Activated CD4-positive, alpha-beta memory T cell treated with anti-CD3 and anti-CD28 coated beads, Interleukin-2, amount 10 ng/mL, durations not matched to agents 7 days and 5 days (primary cell): ENCODE measurements at places on chromosomes 6 and 20. TPM values are rescaled to one million over a fixed set of nuclear protein-coding genes. Genes with fewer than 3 reads are reported as not detected.

GRCh38 chr6:140597181-140597580 lies 1222.7 kb upstream of the CITED2 start:
- H3K27me3 ChIP-seq, result peaks cover 4% of the 10 kb centered on the region
- peaks cover 6% of the 10 kb centered on the region for H3K36me3 ChIP-seq
- no peak overlapping the region for H3K27ac ChIP-seq
- H3K4me3 ChIP-seq, result no peak overlapping the region
- H3K4me1 ChIP-seq, result peaks cover 10% of the 10 kb centered on the region

DNA sequence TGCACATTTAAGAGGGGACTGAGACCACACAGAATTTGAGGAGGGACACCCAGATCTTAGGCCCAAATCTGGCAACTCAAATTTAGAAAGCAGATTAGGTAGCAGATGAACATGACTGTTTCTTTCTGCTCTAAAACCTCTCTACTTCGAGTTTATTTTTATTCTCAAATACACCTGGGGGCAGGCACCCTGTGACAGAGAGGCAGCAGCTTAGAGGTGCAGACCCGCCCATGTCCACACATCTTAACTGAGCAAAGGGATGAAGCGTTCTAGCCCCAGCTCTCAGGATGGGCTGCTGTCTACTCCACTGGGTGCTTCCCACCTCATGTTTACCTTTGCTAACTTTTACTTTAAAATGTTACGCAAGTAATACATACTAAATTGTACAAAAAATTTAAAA lies 125.0 kb downstream of the SLC23A2 start:
- no peak overlapping the region for H3K4me3 ChIP-seq
- H3K27ac ChIP-seq, result no peak overlapping the region
- H3K36me3 ChIP-seq, result peaks cover 20% of the 10 kb centered on the region
- DNase-seq, result no peak

DNA sequence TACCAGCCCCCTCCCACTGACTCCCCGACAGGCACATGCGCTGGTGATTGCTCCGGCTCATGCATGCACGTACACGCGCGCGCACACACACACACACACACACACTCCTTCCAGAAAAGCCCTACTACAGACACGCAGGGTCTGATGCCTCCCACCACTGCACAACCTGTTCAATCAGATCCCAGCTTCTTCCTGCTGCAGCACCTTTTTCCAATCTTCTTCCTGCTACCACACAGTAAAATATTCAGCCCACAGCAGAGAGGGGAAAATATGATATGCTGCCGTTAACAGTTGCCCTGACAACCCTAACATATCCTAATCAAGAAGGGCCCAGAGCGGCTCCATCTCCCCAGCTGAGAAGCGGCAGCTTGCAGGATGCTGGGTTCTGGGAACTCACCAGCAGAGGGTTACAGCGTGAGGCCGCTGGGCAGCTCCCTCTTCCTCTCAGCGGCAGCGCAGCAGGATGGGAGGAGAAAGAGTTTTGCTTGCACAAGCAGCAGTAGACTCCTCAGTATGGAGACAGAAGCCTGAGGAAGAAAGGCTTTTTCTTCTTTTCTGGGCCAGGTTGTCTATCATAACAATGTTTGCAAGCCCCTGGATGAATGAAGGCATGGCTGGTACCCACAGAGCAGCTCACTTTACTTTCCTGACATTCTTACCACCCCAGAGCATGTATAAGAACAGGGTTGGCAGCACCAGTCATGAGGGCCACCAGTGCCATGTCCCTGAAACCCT lies 23.9 kb downstream of the MAP7 start:
- DNase-seq, result peak; percentile 53
- peak overlapping the region; percentile 9 for H3K27ac ChIP-seq
- H3K27me3 ChIP-seq, result peaks cover 16% of the 10 kb centered on the region
- no peak overlapping the region for H3K4me3 ChIP-seq
- H3K4me1 ChIP-seq, result peaks cover 20% of the 10 kb centered on the region

- H3K27me3 ChIP-seq, result peaks cover 47% of the 10 kb centered on the region
- no peak for DNase-seq
- no peaks in the 10 kb centered on the region for H3K36me3 ChIP-seq
- no peak overlapping the region for H3K27ac ChIP-seq
- no peak overlapping the region for H3K4me3 ChIP-seq
These were observed 3.6 kb upstream of the PLCB1 start for GRCh38 chr20:8128291-8129060.

DNA sequence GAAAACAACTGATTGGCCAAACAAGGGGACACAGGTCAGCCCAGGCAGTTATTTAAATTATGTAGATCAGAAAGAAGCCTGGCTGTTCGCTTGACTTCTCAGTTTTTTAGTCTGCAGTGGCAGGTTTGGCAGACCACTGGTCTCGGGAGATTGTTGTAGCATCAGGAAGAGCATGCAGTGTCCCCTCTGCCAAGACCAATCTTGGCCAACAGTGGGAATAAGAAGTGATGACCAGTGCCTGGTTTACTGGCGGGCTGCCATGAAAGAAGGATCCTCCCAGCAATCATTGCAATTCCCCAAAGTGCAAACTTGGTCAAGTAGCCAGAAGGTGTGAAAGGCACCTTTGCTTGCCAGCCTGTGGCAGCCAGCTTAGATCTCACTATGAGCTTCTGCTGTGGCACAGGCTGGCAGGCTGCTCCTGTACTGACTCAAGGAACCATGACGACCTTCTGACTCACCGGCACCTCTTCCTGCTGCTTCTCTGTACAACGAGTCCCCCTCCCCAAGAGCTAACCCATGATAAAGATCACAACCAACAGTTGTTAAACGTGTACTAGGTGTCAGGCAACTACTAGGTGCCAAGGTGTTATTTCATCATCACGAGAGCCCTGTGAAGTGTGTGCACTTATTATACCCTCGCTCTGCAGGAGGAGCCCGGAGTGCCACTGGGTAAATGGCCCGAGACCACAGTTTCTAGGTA lies 76.8 kb upstream of the DUSP22 start:
- peaks cover 18% of the 10 kb centered on the region for H3K27me3 ChIP-seq
- no peak overlapping the region for H3K4me3 ChIP-seq
- DNase-seq, result peak; percentile 78
- peaks cover 22% of the 10 kb centered on the region for H3K36me3 ChIP-seq

- H3K27ac ChIP-seq, result no peak overlapping the region
- H3K4me3 ChIP-seq, result no peak overlapping the region
- no peaks in the 10 kb centered on the region for H3K36me3 ChIP-seq
- no peak for DNase-seq
These were observed 162.2 kb downstream of the GJA1 start for GRCh38 chr6:121597654-121598053.

DNA sequence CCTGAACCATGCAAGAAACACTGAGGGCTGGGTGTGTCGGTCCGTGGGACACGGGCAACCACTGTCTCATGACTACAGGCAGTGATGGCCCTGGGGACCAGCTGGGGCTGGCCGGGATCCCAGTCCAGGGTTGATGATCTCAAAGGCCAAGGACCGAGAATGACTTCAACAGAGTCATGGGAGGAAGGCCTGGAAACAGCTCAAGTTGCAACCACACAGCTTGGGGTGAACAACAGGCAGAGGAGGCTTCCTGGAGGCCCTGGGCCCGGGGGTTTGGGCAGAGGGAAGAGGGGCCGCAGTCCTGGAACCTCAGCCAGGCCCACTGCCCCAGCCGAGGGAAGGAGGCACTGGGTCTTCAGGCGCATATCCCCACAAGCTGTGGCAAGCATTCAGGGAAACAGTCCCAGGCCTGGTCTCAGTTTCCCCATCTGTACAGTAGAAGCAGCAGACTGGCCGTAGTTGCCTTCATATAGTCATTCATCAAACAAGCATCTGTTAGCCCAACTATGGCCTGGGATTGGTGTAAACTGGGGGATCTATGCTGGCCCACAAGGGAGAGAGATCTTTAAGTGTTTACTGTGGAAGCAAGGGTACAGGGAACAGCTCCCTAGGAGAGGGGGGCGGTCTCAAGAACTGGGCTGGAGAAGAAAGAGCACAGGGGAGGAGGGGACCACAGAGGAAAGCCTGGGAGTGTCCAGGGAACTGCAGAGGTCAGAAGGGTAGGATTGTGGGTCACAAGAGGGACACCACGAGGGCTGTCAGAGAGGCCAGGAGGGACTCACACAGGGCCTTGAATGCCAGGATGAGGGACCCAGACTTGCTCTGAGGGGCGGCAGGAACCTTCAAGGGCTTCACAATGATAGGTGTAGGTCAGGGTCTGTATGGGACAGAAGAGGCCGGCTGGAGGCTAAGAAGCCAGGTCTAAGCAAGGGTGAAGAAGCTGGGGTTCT lies 2.1 kb downstream of the MYL9 start:
- no peak for DNase-seq
- H3K27me3 ChIP-seq, result peaks cover 1% of the 10 kb centered on the region
- H3K36me3 ChIP-seq, result no peaks in the 10 kb centered on the region
- H3K27ac ChIP-seq, result no peak overlapping the region
- H3K4me1 ChIP-seq, result no peaks in the 10 kb centered on the region

GRCh38 chr6:156833755-156834154 lies 56.6 kb downstream of the ARID1B start:
- H3K4me1 ChIP-seq, result peaks cover 2% of the 10 kb centered on the region
- no peaks in the 10 kb centered on the region for H3K27me3 ChIP-seq
- H3K36me3 ChIP-seq, result peaks cover 24% of the 10 kb centered on the region

DNA sequence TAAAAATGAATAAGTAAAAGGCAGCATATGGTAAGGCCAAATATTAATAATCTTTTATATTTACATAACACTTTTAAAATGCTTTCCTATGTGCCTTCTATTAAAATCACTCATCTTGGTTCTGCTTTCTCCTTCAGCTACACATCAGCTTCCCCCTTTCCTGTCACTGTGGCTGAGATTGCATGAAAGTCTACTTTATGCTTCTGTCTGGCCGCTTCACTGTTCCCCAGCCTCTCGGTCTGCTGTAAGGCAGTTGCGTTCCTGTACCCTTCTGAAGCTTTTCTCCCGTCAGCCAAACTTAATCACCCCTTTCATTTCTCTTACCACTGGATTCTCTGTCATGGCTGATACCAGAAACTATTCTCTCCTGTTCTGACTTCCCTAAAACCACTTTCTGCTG lies 34.6 kb downstream of the SOX4 start:
- H3K4me1 ChIP-seq, result no peaks in the 10 kb centered on the region
- no peaks in the 10 kb centered on the region for H3K36me3 ChIP-seq
- H3K27me3 ChIP-seq, result no peaks in the 10 kb centered on the region
- no peak for DNase-seq
- H3K27ac ChIP-seq, result no peak overlapping the region

- H3K27ac ChIP-seq, result no peak overlapping the region
- H3K4me1 ChIP-seq, result no peaks in the 10 kb centered on the region
- no peak for DNase-seq
- no peaks in the 10 kb centered on the region for H3K27me3 ChIP-seq
- no peak overlapping the region for H3K4me3 ChIP-seq
These were observed 219.4 kb upstream of the SSTR4 start for GRCh38 chr20:22815603-22816315.

GRCh38 chr6:169216830-169217229 lies 36.8 kb downstream of the THBS2 start:
- no peak overlapping the region for H3K27ac ChIP-seq
- no peak overlapping the region for H3K4me3 ChIP-seq
- H3K4me1 ChIP-seq, result peaks cover 8% of the 10 kb centered on the region
- no peak for DNase-seq

- no peaks in the 10 kb centered on the region for H3K36me3 ChIP-seq
- H3K4me1 ChIP-seq, result peaks cover 16% of the 10 kb centered on the region
- DNase-seq, result no peak
- H3K4me3 ChIP-seq, result no peak overlapping the region
These were observed 249.2 kb upstream of the RREB1 start for GRCh38 chr6:6858533-6858982.

DNA sequence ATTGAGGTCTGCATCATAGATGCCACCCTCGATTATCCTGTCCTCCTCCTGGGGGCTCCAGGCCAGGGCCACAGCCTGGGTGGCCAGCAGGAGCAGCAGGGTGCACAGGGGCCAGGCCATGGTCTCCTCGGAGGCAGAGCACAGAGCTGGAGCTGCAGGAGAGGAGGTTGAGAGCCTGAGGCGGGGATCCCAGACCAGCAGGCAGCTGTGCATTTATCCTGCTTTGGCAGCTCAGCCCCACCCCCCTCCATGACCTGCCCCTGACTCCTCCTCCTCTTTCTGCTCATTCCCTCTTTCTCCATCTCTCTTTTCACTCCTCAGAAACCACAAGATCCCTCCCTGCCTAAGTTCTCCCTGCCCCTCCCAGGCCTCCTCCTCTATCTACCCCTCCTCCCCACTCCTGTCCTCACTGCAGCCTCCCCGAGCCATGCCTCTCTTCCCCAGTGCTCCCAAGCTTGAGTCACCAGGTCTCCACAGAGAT lies at the start of gene CST2:
TSS of gene CST2 (minus strand) at position 189 of the 481 bp plus-strand sequence. CDS start at position 120, 69 bp downstream.
- no peak within 1 kb of the TSS for H3K27ac ChIP-seq
- no peaks in the 10 kb centered on the region for H3K4me1 ChIP-seq
- H3K27me3 ChIP-seq, result no peaks in the 10 kb centered on the region
- no peak for DNase-seq
- no peaks in the 10 kb centered on the region for H3K36me3 ChIP-seq

FABP7 gene
- not detected for total RNA-seq

BPI gene
- total RNA-seq, result not detected

CENPQ gene
- 18.0 TPM for total RNA-seq

SLC22A7 gene
- total RNA-seq, result not detected

COL19A1 gene
- total RNA-seq, result 0.03 TPM

SERAC1 gene
- total RNA-seq, result 7.0 TPM

MYCT1 gene
- not detected for total RNA-seq

OOEP gene
- 0.68 TPM for total RNA-seq

RHAG gene
- total RNA-seq, result not detected

SH3BGRL2 gene
- 0.35 TPM for total RNA-seq

SLC12A5 gene
- not detected for total RNA-seq

PHACTR1 gene
- 0.33 TPM for total RNA-seq

PRRT1 gene
- 0.28 TPM for total RNA-seq

SLPI gene
- 0.45 TPM for total RNA-seq

DPPA5 gene
- not detected for total RNA-seq

FAM120B gene
- total RNA-seq, result 25.0 TPM
